T-helper 2 cell (primary cell): ENCODE measurements at places on chromosomes 1 and 21.

DNA sequence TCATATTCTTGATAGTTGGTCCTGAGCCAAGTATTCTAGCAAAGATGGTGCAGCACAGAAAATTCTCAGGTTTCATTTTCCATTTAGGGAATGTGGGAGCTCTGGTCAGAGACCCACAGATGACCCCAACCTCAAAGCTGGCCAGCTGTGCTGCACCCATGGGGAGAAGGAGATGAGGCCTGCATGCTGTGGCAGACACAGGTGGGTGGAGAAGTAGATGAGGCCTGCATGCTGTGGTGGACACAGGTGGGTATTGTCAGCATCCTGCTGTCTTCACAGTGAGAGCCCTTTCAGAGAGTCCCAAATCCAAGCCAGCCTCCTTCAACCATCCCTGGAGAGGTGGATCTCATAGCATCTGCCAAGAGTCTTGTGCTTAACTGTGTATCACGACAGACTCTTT lies 77.7 kb downstream of the DSCAM start:
- DNase-seq: no peak

- DNase-seq: no peak
Observed at GRCh38 chr1:237471377-237471776, 419.3 kb downstream of the ZP4 start.

DNA sequence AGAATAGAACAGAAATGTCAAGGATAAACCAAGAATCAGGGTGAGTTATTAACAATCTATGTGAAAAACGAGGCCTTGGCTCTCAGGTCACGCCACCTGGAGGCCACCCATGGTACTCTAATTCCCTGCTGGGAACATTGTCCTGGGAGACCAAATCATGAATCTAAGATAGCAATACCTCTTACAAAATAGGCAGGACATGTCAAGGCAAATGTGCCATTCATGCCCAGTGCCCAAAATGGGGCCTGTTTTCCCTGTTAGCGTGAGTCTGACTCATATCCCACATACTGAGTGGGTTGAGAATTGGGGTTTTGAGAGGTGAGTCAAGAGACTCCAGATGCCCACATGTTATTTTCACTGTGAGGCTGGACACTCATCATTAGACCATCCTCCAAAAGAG lies 380.8 kb downstream of the HHIPL2 start:
- no peak for DNase-seq

GRCh38 chr1:248825136-248825535 lies 579 bp downstream of the SH3BP5L start:
- no peak for DNase-seq

DNA sequence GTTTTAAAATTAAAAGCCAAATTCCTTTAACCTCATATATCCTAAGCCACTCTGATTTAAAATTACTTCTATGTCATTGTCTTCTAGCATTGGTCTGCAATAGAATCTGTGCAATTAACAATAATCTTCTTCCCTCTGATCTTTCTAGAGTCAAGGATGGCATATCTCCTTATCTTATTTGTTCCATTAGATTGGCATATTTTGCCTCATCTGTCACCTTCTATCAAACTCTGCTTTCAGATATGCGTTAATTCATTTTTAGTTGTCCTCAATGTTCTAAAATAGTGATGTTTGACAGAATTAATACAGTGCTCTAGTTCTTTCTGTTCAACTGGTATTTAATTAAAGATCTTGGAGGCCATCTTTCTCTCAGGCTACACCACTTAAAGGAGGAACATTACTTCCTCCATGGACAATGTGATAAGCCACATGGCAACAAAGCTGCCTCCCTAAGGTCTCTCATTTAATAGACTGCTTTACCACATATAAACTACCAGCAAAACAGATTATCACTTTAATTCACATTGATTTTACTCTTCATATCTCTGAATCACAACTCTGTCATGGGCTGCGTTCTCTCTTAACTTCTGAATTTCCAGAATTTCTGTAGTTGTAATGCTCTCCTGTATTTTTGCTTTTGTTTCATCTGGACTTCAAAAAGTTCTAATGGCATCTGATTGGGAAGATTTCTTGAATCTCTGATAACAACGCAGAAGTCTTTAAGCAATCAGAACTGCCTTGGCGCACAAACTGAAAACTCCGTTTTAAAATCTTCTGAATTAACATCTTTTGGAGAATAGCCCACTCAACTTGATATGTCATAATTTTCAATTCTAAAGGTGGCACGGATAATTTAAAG lies 2.8 kb downstream of the NRIP1 start:
- no peak for DNase-seq
